Renal cortical epithelial cell (primary cell): ENCODE measurements at places on chromosomes 4 and X. TPM values are rescaled to one million over a fixed set of nuclear protein-coding genes. Genes with fewer than 3 reads are reported as not detected.
A peak's percentile ranks its signal among the peaks of the same experiment; 100 is the strongest.

DNA sequence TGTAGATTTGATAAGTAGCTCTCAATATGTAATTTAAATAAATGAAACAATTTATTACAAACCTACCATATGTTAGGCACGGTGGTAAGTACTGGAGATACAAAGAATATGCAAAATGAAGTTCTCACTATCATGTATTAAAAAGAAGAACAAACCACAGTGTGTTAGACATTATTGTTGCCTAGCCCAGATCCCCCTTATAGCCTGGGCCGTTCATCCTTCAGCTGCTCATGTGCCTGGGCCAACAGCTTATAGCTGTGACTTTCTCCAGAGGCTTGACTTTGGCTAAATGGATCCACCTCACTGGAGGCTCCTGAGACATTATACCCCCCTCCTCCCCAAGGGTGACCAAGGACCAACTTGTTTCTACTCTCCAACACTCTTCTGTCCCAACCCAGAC lies 29.8 kb upstream of the CCNG2 start:
- no peak for DNase-seq

DNA sequence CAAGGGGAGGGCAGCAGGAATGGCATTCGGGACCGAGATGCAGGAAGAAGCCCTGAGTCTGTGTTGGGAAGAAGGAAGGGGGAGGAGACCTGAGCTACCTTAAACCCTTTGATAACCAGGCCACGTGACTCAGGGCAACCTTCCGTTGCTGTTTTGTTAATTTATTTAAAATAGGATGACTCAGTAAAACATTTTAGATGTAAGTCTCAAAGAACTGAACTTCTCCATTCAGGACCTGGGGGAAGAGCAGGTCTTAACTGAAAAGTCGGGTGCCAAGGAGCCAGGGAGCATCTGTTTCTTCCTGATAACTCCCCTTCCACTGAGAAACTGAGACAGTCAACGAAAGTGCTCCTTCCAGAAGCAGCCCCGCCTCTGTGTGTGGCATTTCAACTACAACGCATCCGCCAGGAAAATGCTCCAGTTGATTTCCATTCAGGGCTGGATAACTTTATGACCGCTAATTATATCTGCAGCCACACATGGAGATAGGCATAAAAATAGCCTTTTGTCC lies 88.0 kb downstream of the IRF2 start:
- DNase-seq = peak; percentile 50

- no peak for DNase-seq
These were observed 24.5 kb upstream of the RNF212 start for GRCh38 chr4:1137850-1138249.

- DNase-seq = no peak
These were observed 51.2 kb upstream of the LGI2 start for GRCh38 chr4:25081866-25082471.

DNA sequence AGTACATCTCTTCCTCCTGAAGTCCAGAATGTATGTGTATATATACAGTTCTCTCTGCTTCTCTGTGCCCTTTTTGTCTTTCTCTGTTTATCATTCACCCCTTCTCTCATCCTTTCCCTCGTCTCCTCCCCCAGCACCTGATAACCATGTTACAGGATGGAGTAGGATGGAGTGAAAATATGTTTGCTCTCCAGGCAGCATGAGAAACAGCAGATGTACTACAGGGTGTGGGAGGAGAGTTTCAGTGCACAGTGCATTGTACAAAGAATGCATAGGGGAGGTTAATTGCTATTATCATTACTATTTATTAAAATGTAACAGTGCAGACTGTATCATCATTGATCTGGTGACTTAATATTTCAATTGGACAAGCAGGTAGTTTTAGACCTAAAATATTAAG lies 104.5 kb downstream of the MFAP3L start:
- DNase-seq = no peak

GRCh38 chrX:6910218-6910617 lies 237.3 kb upstream of the STS start:
- no peak for DNase-seq

DNA sequence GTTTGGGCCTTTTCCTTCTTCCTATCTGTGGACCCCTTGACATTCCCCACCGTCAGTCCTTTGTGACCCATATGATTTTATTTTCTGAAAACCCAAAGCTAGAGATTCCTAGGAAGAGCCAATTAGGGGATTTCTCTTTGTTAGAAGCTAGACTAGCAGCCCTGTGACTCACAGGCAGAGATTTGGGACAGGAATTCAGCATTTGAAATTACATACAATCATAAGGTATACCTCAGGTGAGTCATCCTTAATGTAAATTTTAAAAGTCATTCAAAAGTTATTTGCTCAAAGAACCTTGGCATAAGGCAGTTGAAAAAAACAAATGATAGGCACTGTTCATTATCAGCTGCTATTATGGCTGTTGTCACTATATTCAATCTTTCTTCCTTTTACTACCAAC lies 40.6 kb downstream of the USP26 start:
- DNase-seq = no peak

- no peak for DNase-seq
These were observed 21.2 kb downstream of the ARHGAP10 start for GRCh38 chr4:147753047-147753446.

- peak; percentile 35 for DNase-seq
These were observed 723.1 kb downstream of the ADGRL3 start for GRCh38 chr4:61923179-61923578.

BEX3 gene
- total RNA-seq = 155 and 424 TPM in 2 replicates

NUP54 gene
- 48.6 and 80.7 TPM in 2 replicates for total RNA-seq

ZNF280C gene
- total RNA-seq = 2.6 and 6.0 TPM in 2 replicates

SYN1 gene
- 0.05 and 0.17 TPM in 2 replicates for total RNA-seq
